HCEC 1CT (cell line): ENCODE measurements at places on chromosomes 3 and 15.

- no peak for DNase-seq
These were observed 71.7 kb downstream of the RPLP1 start for GRCh38 chr15:69524296-69524695.

DNA sequence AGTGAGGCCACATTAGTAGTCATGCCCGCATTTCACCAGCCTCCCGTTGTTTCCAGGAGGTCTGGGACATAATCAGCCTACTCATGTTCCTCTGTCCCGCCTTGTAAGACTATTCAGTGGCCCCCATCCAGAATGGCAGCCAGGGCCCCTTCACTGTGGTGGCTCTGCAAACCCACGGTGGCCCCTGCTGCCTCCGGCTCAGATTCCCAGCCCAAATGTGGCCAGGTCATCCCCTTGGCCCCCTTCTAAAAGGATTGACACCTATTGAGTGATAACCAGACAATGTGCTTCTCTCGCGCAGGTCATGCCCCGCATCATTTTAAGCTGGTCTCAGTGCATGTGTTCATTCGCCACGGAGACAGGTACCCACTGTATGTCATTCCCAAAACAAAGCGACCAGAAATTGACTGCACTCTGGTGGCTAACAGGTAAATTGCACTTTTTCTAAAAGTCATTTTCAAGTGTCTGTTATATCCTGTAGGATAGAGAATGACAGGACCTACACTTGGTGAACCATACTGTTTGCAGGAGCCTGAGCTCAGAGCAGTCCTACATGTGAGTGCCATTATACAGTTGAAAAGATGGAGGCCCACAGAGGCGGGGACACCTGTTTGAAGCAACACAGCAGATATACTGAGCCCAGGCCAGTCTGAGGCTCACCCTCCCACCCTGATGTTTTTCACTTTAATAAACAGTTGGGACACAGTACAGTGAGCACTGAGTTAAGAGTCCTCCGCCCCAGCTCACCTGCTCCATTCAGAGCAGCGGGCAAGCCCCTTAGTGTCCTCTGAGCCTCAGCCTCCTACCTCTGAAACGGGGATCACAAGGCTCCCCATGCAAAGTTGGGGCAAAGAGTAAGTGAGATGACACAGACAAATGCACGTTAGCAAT is 47.7 kb downstream of the PXYLP1 start:
- no peak for DNase-seq

- peak; percentile 64 for DNase-seq
These were observed 196.7 kb downstream of the PLCH1 start for GRCh38 chr3:155548195-155548594.

DNA sequence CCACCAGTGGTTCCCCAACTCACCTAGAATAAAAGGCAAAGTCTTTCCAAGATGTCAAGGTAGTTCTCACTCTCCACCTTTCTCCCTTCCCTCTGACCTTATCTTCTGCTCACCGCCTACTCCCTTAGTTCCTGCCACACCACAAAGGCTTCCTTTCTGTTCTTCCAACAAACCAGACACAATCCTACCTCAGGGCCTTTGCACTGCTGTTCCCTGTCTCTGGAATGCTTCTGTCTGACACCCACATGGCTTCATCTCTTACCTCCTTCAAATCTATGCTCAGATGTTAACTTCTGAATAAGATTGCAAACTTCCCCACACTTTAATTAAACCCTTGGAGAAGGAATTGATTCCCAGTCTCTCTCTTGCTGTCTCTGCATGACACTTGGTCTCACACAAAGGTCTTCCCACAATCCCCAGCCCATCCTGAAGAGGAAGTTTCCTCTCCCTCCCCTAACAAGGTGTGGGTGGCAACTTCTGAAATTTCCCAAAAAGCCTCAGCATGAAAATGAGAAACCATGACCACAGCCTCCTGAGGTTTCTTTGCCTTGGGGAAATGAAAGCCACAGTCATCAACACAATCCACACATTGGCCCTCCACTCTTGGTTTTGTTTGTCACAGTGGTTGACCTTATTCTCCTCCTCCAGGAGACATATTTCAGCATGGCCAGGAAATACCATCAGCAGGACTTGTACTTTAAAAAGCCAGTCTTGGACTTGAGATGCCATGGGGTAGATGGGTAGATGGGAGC is 3.0 kb upstream of the RYK start:
- DNase-seq: no peak

- no peak for DNase-seq
These were observed 29.7 kb downstream of the CRYGS start for GRCh38 chr3:186514296-186515002.

DNA sequence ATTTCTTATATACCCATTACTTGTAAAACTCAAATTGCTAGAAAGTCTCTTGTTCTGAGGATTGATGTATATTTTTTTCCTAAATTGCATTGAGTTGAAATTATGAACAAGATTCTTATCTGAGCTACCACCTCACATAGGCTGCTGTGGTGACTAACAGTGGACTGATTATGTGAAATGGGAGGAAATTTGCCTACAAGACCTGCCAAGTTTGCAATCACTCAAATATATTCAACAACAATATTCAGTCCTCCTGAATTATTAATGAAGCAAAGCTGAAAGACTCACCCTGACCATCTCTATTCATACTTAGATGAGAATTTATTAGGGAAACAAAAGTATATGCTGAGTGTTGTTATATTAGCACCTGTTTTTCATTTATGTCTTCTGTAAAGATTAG is 412.6 kb upstream of the SEMA6D start:
- DNase-seq: no peak

DNA sequence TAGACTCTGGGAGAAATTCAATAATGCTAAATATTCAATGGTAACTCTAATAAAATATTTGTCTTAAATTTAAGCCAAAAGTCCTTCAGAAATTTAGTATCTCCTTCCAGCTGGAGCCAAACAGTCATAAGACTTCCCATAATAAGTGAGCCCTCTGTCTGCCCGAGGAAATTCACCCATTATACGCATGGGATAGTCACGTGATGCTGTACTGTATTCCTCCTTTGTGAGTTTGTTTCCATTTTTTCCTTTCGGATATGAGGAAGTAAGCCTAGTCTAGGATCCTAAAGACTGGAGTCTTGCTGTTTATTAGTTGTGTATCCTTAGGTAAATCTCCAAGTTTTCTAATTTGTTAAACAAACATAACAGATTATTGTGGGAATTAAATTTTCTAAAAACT is 110.4 kb upstream of the PLAAT1 start:
- no peak for DNase-seq

GRCh38 chr3:172303181-172303580 is 145.1 kb downstream of the GHSR start:
- DNase-seq: no peak
